Cortex of kidney (tissue), 1 donor: ENCODE measurements at places on chromosomes 2 and 18.

DNA sequence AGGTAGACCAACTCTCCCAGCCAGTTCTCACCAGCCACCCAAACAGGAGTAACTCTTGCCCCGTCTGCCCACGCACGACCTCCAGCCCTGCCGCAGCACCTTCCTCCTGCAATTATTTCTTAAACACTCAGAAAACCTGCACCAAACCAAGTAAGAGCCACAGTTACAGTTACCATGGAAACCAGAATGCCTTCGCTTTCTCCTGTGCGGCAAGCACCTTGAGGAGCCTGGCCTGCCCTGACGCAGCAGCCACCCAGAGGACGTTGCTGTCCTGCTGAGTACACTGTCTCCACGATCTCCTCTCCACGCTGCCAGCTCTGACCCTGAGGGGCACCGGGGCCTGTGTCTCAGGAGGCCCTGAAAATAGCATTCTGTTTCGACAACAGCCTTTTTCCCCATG lies 94.3 kb upstream of the SMIM21 start:
- no peak for DNase-seq

DNA sequence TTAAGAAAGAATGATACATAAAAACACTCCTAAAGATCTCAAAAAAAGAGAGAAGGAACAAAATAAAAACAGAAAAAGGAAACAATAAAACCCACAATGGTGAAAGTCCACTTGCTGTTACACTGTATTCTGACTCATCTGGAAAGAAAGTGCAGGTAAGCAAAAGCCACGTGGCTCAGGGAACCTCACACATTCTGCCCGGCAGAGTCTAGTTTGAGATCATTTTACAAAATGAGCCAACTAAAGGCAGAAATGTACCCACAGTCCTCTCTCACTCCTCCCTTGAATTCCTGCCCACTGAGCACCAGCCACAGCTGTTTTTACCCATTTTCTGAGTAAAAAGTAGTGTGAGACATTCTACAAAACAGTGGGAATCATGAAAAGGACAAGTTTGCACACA lies 10.0 kb downstream of the KCNH7 start:
- no peak for DNase-seq

DNA sequence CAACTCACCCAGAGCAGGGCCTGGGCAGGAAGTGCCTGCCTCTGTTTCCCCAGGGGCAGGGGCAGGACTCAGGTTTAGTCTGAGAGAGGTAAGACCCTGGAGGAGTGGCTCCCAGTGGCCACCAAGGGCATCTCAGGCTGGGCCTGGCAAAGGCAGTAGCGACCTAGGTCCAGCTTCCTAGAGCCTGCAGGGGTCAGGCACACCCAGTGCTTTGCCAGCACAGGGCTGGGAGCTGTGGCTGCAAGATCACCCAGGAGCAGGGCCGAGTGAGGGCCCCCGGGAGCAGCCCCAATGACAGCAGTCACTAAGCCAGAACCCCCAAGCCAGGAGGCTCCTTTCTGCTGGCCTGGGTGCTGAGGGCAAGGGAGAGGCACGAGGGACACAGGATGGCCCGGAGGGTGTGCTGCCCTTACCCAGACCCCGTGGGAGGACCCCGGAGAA lies 8.8 kb upstream of the DUSP2 start:
- no peak for DNase-seq

DNA sequence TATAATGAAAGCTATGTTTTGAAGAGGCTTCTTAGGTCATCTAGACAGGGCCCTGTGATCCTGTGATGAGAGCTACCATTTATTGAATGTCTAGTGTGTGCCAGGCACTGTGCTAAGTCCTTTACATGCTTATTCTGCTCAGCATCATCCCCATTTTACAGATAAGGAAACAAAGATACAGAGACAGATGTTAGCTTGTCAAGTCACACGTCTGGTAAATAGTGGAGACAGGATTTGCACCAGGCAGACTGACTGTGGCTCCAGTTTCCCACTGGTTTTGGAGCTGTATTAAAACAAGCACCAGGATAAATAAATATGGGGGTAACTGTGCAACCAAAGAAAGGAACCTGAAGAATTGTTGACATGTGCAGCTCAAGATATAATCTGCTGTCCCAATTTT lies 19.2 kb upstream of the EML6 start:
- DNase-seq = no peak

- DNase-seq = no peak
Observed at GRCh38 chr2:96175951-96176350, 30.7 kb upstream of the DUSP2 start.

DNA sequence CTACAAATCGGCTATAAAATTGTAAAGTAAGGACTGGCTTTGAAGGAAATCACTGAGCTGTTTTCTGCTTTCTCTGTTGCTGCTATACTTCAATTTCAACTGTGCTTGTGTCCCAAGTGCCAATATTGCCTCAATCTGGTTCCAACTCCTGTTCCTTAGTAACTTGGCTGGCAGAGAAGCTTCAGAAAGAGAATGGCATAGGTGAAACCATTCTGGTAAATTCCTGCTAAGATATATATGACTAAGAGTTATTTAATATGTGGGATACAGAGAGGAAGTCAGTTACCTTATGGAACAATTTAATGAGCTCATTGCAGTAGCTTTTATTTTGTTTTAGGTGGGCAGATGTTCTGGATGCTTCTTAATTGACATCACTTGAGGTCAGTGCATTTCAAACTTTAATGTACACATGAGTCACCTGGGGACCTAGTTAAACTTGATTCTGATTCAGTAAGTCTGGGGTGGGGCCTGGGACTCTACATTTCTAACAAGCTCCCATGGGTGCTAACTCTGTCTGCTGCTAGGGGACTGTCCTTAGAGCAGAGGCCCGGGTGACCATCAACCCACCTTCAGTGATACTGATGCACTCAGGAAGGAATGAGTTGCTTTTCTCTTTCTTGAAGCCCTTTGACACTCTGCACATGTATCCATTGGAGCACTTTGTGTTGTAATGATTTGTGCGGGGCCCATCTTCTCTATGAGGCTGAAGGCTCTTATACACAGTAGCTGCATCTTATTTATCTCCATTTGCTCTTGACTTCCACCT lies 47.6 kb downstream of the LIPG start:
- no peak for DNase-seq

DNA sequence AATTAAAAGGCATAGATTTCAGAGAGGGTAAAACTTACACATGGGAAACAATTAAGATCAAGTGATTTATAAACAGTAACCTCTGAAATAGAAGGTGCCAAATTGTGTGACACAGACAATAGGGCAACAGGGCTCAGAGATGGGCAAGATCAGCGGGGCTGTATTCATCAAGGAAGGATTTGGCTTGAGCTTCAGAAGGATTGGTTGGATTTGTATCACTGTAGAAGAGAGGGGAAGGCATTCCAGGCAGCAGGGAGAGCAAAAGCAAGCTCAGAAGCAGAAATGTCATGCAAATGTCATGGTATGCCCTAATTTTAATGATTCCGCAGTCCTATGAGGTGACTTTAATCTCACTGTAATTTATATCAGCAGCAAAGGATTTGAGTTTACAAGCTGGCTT lies 415.0 kb upstream of the NRP2 start:
- DNase-seq = no peak

GRCh38 chr2:3807853-3808252 lies 104.5 kb downstream of the DCDC2C start:
- DNase-seq = no peak

DNA sequence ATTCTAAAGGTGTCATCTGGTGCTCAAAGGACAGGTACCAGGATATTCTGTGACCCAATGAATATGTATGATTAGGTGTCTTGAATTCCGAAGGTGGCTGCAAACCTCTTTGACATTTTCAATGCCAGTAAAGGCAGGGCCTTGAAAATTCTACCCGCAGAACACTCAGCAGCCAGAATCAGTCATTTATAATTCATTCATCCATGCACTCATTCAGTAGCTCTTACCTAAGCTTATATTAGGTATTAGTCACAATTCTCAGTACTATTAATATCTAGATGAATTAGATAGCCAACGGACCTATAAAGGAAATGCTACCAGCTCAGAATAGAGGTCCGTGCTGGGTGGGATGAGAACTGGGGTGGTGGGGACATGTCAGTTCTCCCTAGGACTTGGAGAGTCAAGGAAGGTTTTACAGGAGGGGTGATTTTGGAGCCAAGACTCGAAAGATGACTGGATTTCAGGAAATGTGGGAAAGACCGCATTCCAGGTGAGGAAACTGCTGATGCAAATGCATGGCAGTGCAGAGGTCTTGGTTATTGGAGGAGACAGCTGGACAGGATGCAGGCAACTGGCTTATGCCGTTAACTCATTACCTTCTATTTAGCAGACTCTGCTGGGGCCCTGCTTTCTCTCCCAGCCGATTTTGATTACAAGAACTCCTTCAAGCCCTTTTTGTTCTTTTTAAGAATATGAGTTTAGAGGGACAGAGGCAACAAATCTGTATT lies 7.2 kb downstream of the TRIB2 start:
- DNase-seq = no peak

GRCh38 chr2:226707499-226707898 lies 92.1 kb downstream of the IRS1 start:
- no peak for DNase-seq

GRCh38 chr2:204061241-204061640 lies 124.7 kb downstream of the ICOS start:
- DNase-seq = no peak

DNA sequence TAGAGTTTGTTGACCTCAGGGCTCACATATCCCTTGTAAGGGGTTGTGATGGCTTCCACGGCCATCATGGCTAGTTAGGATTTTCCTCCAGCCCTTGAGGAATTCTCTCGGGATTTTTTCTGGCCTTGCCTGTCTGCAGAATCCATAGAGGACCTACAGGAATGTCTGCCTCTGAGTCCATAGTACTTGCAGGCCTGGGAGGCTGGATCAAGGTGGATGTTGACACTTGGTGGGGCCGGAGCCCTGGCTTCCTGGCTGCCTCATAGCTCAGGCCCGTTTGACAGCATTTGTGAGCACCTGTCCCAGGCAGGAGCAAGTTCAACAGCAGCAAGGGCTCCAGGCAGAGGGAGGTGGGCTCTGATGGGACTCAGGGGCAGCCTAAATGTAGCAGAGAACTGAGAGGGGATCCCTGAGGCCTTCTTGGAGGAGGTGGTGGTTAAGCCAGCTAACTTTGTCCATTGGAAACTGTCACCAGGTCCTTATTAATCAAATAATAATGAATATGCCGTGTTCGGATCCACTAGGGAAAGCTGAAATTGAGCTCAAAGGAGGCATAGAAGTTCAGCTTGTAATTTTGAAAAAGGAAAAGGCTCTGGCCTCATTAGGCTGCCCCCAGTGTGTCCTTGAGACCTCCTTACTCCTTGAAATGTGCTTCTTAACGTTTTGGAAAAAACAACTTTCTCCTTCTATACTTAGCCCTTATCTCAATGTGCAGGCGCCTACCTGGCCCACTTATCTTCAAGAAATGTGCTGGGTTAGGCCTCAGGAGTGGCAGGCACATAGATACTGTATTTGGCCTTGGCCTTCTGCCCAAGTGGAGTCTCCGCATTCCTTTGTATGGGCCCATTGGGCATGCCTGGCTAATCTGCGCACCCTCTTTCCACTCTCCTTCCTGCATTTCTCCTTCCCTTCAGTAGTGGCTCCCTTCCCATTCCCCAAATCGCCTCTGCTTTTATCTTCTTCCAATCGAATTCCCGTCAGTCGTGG lies 66.9 kb downstream of the HPCAL1 start:
- no peak for DNase-seq

- no peak for DNase-seq
Observed at GRCh38 chr2:230773039-230773773, 60.6 kb downstream of the CAB39 start.

DNA sequence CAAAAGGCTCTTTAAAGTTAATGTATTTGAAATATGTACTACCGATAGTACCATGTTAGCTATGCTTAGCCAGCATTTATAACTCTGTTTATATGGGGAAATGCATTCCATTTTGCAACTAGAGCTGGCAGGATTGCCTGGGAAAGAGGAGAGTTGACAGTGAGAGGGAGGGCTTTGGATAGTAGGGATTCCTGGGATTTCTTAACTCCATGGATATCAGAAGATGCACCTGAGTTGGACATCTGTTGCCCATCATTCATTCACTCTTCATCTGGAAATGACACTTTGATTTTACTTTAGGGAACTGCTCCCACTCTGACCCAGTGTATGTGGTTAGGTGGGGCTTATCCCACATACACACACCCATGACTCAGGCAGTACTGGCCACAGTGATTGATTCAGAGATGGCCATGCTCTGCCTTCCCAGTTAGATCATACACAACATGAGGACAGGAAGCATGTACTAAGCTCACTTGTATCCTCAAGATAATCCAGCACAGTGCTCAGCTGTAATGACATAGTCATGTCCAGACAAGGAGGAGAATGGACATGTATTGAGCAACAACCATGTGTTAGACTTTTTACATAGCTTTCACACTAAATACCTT lies 248.8 kb downstream of the MREG start:
- no peak for DNase-seq

DNA sequence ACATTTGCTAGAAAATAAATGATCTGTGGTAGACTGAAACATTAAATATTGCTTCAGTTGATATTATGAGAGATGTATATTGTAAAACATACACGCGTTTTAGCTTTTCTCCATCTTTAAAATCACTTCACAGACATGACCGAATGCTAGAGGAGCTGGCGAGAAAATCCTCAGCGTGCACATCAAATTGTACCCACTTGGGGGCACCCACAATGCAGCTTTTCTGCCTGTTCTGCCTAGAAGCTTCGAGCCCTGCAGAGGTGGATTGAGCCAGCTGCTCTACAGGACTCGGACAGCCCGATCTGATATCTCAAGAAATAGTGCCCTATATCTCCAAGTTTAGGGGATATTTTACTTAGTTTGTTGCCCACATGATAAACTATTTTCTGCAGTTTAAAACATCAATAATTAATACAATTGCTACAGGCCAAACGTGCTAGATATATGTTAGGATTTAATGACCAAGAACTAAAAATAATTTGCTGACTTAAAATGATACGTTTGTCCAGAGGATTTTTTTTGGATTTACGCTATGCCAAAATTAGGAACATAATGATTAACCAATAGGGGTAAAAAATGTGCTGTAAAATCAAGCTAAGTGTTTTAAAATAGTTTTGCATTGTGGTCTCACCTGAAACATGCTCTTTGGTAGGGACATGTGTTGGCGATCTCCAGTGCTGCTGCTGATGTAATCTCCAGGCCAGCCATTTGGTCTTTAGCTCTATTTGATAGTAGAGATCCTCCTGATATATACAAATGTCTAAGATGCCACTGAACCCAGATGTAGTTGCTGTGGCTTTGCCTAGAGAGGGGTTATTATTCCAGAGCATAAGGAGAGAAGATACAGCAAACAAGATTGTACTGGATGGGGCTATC lies 22.3 kb upstream of the ATP5MC3 start:
- peak; percentile 5 for DNase-seq

- DNase-seq = no peak
Observed at GRCh38 chr2:163604941-163605555, 130.8 kb downstream of the FIGN start.
